Activated naive CD4-positive, alpha-beta T cell treated with anti-CD3 and anti-CD28 coated beads, Interleukin-2, amount 50 U/mL, for 16 hours (primary cell): ENCODE measurements at places on chromosomes 3 and 15.
A peak's percentile ranks its signal among the peaks of the same experiment; 100 is the strongest.

DNA sequence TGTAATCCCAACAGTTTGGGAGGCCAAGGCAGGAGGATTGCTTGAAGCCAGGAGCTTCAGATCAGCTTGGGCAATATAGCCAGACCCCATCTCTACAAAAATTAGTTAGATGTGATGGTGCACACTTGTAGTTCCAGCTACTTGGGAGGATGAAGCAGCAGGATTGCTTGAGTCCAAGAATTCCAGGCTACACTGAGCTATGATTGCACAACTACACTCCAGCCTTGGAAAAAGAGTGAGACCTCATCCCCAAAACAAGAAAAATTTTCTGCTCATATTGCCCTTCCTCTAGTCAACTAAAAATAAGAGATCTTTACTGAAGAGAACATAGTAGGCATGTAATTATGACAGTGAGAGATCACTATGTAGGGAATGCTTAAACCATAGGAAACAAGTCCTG lies 60.9 kb upstream of the SPATA12 start:
- no peak for DNase-seq

DNA sequence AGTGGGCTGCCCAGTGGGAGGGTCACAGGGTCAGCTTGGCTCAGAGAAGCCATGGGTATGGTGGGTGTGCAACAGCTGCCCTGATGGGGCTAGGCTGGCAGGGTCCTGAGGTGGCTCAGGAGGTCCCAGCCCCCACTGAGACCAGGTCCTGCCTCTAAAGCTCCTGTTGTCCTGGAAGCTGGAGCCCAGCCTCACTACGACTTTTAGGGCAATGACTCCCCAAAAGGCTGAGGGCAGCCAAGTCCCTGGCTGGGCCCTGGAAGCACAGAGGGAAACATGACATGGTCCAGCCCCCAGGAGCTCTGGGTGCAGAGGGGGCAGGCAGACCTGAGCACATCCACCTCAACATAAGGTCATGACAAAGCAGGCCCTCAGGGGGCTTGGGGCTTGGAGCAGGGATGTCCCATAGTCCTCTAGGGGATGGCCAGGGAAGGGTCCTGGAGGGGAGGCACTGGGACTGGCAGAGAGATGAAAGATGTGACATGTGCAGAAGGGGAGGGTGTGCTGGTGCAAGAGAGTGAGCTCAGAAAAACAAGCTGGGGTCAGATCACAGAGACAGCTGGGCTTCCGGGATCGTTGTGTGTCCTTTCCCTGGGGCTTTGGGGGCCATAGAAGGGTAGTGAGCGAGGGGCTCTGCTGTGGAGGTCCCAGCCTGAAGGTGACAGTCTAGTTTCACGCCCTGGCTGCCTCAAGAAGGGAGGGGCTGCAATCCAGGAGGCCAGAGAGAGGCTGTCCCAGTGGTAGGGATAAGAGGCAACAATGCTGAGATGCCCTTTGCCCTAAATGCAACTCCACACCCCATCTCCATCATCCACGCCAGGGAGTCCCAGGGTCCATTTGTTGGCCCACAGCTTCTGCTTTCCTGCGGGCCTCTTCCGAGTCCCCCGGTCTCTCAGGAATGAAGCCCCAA lies 639 bp upstream of the ITIH3 start:
- DNase-seq = no peak

DNA sequence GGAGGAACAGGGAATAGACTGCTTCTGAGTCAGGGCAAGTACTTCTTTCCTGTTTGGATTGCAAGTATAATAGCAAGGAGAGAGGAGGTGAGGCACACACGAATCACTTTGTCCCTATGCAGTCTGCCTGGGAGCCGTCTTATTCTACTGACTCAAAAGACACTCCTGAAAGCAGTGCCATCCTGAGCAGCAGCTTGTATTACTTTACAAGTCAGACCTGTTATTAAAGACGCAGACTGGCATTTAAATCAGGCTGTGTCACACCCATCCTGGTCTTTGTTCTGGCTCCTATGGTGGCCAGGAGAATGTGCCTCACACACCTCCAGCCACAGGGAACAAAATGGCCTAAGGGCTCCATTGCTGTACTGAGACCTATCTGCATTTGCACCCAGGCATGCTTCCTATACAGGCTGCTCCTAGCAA lies 17.9 kb upstream of the SQOR start:
- DNase-seq = no peak

DNA sequence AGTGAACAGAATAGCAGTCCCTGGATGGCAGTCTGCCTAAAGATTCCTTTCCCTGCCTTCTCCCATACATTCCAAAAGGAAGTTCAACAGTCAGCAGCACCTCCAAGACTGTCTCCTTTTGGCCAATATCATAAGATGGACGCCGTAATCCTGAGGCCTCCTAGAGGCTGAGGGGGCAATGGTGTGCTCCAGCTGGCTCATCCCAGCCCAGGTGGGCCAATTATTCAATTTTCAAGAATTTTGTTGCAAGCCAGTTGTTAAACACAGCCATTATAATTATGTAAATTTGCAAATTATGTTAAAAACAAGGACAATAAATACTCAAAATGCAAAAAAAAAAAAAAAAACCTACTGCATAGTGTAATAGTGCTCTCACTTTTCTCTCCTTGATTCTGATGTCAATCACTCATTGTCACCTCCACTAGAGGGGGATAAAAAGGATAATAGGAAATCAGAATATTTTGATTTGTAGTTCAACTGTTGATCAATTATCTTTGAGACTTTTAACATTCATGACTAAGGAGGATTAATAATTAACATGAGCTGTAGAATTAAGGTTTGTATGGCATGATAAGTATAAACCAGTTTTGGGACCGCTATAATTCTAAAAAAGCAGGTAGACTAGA lies 40.1 kb downstream of the PPARG start:
- no peak for DNase-seq

GRCh38 chr3:127630811-127631714 lies 2.1 kb downstream of the PODXL2 start:
- DNase-seq = no peak

DNA sequence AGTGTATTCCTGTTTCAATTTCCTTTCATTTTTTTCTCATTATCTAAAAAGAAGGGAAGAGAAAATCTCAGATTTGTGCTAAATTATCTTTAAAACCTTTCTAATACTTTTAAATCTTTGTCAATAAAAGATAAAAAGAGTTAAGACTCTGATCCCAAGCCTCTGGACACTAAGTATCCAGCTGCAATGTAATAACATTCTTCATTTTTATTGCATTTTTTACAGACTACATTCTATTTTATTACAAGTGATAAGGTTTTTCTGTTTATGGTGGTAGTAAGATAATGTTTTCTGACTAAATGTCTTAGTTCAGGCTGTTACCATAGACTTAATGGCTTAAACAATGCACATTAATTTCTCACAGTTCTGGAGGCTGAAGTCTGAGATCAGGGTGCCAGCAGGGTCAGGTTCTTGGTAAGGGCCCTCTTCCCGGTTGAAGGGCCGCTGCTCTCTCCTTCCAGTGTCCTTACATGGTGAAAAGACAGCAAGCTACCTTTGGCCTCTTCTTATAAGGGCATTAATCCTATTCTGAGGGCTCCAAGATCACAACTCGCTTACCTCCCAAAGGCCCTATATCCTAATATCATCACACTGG lies 19.7 kb downstream of the KCNAB1 start:
- no peak for DNase-seq

DNA sequence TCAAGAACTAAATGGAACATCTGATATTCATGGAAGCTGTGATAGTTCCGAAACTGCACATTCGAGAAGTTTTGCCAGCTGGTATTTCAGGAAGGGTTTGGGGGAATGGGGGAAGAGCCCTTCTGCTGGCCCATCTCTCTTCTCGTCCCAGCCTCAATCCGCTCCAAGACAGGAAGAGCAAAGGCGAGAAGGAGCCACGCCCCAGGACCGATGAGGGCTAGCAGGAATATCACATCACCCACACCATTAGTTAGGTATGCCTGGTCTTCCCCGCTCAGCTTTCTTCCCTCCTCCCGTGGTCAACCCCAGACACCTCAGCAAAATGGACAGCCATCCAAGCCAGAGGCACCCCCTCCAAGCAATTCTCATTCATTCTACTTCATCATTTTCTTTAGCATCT lies 14.9 kb upstream of the PCSK6 start:
- DNase-seq = no peak

GRCh38 chr3:37161351-37161750 lies 13.0 kb downstream of the LRRFIP2 start:
- DNase-seq = no peak

DNA sequence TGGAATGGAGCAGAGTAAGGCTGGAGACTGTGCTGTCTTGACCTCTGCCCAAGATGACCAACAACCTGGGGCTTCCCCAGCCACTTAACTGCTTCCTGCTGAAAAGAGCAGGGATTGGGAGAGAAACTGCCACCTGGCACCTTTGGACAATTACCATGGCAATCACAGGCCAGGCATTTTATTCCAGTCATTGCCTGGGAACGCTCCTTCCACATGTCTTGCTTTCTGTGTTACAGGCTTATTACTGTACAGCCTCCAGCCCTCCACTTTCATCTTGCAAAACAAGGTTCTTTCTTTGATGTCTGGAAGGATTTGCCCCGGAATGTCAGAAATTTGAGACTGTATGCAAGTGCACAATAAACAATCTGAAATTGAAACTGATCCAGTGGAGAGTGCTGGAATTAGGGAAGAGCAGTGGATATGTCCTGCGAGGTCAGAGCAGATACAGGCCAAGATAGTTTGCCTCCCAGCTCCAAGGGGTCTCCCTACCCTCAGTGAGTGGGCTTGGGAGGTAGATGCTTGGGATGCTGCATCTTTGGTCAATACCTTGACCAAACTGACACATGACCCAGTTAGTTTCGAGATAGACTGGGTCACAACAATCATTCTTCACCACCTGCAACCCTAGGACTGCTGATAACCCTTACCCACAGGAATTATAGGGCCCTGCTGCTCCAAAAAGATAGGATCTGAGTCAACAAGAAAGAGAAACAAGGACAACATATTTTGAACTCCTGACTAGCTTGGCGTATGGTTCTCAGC lies 2.7 kb downstream of the PPP1R14D start:
- no peak for DNase-seq

- no peak for DNase-seq
Observed at GRCh38 chr3:106573605-106574004, 704.8 kb upstream of the CBLB start.

- peak; percentile 64 for DNase-seq
Observed at GRCh38 chr15:62254137-62254934, 89.3 kb upstream of the C2CD4B start.

GRCh38 chr3:66037330-66037985 lies 1.3 kb downstream of the MAGI1 start:
- DNase-seq = no peak

DNA sequence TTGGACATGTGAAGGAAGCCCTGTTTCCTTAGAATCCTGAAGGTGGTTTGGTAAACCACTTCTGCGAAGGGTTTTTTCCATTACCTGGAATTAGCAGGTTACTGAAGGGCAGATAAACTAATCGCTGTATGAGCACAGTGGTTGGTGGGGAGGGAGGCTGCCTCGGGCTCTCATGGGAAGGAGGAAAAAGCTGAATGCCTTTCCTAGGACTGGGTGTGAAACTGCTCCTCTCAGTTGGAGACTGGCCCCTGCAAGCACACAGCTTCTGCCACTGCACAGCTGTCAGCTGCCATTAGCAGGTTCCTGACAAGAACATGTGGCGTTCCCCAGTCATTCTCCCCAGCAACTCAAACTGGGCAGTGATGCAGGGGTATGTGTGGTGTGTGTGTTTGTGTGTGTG lies 376.3 kb downstream of the GAP43 start:
- DNase-seq = no peak

DNA sequence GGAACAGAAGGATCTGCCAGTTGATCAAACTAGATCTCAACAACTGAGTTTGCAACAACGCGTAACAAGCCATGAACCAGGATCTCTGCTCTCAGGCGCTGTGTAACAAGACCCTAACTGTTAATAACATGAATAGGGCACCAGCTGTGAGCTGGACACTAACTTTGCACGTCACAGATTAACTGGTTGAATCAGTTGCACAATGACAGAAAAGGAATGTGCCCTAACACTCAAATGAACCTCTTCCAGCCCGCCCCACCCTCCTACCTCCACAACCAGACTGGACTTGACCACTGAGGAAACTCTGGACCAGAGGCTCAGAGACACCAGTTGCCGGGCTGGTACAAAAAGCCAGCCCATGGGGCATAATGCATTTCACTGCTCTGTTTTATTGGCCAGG lies 34.3 kb downstream of the MCF2L2 start:
- DNase-seq = no peak
